ENCODE measurements at places on chromosomes 3 and 15.

DNA sequence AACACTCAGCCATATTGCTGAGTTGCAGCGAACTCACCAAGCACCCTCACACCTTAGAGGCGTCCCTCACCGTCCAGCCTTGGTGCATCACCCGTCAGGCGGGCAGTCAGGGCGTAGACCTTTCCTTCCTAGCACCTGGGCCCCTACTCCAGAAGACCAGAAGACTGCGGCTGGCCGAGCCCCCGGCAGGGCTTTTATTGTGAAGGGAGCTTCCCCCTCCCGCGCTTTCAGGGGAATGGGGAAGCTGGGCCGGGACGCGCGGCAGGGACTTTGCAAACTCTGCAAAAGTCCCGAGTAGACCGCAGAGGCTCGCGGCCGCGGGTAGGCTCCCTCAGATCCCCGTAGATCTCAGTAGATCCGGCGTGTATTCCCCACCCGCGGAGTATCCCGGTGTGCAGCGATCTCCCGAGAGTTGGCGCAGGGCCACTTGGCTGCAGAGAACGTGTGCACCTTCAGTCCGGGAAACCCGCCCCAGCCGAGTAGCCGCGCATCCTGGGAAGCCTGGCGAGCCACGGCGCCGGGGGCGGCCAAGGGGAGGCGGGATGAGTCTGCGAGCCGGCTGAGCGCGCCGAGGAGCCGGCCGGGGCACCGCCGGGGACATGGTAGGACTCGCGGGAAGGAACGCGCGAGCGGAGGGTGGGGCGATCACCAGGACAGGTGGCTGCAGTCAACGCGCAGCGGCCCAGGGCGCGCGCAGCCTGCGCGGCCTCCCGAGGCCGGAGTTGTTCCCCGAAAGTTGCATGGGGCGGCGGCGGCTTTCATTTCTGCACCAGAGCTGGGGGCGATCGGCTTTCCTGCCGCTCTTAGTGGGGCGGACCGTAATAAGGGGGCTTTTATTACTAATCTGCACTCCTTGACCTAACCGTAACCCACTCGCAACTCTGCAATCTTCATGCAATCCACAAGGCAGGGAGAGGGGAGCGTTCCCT lies at the start of gene GASK1A:
Gene GASK1A (plus strand): TSS at position 268 of the 929 bp plus-strand sequence. CDS start 332 bp downstream, at position 600.
- peak; percentile 13 for DNase-seq

DNA sequence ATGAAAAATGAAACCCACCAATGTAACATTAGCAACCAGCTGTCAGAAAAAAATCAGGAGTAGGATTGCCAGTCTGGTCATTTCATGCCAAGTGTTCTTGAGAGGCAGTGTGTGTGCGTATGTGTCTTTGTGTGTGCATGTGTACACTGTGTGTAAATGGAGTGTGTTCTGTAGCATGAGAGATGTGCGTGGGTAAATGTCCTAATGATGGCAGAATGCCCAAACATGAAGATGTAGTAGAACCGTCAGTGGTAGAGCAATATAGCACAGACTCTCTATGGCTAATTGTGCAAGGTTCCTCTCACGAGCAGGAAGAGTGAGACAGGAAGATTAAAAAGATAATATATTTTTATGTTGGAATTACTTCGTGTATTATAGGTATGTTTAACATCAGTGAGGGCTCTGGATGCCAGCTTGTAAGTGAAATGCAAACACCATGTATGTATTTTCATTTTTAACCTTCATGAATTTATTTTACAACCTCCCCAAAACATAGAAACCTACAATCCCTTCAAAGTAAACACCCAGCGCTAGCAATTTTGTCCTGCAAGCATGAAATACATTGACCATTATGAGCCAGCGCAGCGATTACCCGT lies 1038.7 kb downstream of the IGSF11 start:
- no peak for DNase-seq

- peak; percentile 55 for DNase-seq
These were observed 99.6 kb downstream of the ABI3BP start for GRCh38 chr3:100893590-100893989.

DNA sequence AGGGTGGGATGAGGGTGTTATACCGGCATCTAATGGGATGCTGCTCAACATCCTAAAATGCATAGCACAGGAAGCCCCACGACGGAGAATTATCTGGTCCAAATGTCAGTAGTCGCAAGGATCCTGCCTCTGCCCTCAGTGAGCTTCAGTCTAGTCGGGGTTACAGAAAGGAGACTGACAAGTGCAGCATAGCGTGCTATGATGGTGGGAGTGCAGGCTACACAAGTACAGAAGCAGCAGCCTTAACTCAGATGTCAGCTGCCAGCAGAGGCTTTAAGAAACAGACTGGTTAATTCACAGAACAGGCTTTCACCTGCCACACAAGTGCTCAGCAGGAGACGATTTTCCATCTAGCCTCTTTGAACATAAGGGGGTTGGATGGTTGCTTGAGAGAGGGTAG lies 6.9 kb downstream of the LRRN1 start:
- DNase-seq: no peak

GRCh38 chr3:71585887-71586809 lies 2.6 kb upstream of the FOXP1 start:
- DNase-seq: peak; percentile 59

- no peak for DNase-seq
These were observed 11.1 kb upstream of the LACTB start for GRCh38 chr15:63110428-63111026.

DNA sequence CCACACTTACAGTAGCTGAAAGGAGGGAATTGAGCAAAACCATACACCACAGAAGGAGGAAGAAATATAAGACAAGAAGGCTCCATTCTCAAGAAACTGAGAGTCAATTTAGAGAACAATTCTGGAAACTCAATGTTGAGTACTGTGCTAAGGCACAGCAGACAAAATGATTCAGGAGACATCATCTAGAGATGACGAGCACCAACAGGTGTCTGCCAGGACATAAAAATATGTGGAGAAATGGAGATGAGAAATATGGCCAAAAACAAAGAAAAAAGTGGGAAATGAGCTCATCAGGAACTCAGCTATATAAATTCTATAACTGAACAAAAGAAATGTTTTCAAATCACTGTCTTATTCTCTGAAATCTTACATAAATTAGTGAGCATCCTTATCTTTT lies 343.7 kb downstream of the ERC2 start:
- DNase-seq: no peak

- DNase-seq: peak; percentile 42
These were observed 692.3 kb downstream of the ZPLD1 start for GRCh38 chr3:103127098-103127630.
